ENCODE measurements at places on chromosomes 5 and 9.
A peak's percentile ranks its signal among the peaks of the same experiment; 100 is the strongest.

DNA sequence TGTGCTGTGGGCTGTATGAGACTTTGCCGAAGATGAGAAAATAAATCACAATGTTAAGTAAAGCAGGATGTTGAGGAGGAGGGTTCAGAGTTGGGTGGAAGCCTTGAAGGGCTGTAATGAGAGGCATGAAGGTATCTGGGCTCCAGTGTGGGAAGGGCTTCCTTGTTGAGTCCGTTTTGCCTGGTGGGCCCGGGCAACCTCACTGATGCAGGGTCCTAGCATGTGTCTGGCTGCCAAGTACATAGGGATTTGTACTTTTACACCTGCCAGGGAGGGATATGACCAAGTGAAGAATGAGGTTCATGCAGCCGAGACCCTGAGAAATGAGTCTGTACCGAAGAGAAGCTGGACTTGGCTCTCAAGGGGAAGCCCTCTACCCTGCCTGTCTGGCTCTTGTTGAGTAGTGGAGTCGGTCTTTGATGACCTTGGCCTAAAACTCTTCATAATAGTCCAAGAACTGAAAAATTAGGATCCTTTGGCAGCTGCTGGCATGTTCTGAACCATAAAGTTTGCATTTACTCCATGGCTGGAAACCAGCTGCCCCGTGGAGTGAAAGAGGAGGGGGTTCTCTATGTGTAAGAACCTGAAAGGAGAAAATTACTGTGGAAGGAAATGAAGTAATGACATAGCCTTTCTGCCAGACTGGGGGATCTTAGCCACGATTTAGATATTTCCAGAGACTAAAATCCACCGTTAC lies 59.0 kb upstream of the DPYSL3 start:
- no peak for DNase-seq

DNA sequence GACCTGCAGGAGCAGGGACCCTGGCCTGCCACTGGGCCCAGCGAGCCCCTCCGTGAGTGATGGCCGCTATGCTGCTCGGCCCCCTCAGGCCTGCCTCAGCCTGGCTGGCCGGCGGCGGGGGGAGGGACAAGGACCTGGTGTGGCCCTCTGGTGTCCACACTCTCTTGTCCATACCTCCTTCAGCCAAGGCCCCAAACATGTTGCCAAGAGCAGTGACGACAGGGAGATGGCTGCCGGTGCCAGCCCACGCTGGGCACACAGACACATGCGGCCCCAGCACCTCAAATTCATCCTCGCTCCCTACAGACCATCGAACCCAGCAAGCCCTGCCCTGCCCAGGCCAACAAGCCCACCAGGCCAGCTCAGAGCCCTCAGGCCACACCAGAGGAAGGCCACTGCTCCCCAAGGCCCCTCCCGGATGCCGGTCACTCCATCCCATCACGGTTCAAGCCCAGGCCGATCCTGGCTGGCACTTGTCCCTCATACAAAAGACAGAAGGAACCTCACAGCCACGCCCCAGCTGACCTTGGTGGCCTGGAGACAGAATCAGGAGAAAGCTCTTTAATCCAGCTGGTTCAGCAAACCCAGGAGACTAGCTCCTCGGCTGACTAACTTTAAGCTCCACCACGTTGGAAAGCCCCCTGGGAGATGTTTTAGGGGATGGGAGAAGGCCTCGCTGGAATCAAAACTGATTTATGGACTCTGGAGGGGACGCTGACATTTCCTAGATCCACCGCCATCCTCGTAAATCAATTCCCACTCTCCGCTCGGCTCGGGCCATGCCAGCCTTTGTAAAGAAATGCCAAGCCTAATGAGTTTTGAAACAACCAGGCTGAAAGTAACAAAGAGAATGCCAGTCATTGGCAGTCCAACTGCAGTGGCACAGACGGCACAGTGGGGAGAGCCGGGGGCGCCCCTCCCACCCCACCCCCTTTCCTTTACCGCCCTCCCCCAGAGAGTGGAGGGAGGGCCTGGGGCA lies 84.9 kb downstream of the VAV2 start:
- DNase-seq = peak; percentile 52

DNA sequence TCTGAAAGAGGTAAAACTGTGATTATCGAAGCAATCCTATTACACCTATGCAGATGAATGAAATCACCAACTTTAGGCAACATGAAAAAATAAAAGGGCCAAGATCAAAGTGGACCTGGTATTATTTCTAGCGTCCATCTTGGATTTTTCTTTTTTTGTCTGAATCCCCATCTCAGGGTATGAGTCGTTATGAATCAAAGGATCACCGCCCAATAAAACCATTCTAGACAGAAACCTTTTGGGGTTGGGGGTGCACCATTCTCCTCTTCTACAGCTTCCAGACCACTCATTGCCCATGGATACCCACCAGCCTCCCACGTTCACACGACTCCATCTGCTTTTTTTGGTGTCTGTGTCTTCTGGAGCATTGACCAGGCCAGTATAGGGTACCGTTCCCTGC lies 33.4 kb downstream of the MAP1B start:
- no peak for DNase-seq

- DNase-seq = no peak
Measured at GRCh38 chr5:10703676-10704075, 57.4 kb downstream of the DAP start.

GRCh38 chr5:131996210-131997025 lies 15.0 kb downstream of the ACSL6 start:
- DNase-seq = no peak

DNA sequence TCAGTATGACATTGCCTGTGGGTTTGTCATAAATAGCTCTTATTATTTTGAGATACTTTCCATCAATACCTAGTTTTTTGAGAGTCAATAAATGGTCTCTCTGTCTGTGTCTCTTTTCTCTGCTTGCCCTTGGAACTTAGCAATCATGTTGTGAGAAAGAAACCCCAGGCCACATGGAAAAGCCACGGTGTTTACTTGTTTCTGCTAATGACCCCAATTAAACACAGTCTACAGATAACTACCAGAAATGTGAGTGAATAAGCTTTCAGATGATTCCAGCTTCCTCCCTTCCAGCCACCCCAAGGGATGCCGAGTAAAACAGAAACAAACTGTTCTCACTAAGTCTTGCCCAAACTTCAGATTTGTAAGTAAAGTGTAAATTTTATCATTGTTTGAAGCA lies 584.9 kb downstream of the MAT2B start:
- DNase-seq = no peak

DNA sequence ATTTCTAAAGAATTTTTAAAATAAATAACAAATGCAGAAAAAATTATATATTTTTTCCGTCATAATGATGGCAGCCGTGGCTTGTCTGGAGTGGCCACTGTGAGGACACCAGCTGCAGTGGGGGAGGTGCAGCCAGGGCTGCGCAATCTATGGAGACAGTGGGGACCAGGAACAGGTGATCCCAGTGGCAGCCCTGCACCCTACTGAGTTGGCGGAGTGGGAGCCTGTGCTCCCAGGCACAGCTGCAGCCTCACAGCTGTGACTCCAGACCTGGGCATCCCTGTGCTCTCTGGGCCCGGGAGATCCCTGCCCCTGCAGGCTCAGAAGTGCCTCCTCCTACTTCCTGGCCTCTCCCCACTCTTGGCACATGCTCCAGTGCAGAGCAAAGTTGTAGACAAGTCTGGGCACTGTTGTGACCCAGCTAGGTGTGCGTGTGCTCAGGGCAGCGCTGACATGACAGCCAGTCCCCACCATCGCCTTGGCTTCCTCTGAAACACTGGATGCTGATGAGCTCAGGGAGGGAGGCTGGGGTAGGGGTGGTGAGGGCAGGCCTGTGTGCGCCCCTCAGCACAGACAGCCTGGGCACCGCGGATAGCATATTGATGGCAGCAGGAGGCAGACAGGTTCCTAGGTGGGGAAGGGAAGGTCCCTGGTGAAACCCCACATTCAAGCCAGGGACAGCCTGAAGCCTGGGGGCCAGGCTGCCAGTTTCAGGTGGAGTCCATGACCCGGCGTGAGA lies 96.0 kb upstream of the PRR16 start:
- no peak for DNase-seq

GRCh38 chr5:5676218-5676617 lies 253.7 kb downstream of the ICE1 start:
- no peak for DNase-seq

DNA sequence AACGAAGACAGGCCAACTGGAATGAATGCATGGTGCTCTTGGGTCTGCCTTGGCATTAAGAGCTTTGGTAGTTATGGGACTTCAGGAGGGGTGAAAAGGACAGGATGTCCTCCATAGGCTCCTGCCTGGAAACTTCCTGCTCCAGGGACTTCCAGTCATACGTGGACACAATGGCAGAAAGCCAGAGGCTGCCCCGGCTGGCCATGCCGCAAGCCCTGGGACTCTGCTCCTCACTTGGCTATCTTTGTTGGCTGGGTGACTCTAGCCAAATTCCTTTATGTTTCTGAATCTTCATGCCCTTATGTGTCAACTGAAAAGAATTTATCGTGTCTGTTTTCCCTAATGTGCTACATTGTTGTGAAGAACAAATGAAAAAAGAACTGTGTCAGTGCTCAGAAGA lies 136.9 kb downstream of the SIL1 start:
- no peak for DNase-seq

DNA sequence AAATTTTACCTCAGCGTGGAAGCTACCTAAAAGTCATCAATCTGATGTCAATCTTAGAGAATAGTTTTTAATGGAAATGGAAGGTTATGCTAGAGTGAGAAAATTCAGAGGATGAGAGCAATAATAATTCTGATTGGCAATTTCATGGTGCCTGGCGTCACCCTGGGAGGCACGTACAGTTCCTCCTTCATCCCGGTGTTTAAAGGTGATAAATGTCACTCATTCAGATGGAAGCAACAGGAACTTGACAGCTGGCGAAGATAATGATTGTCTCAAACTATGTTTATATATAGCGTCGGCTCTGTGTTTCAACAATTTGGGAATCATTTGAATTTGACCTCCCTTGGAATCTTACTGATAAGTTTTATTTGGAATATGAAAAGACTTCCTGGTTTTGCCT lies 108.4 kb downstream of the MED10 start:
- no peak for DNase-seq

GRCh38 chr9:36938617-36939016 lies 95.5 kb downstream of the PAX5 start:
- peak; percentile 42 for DNase-seq

GRCh38 chr5:142749321-142749720 lies 20.9 kb upstream of the ARHGAP26 start:
- no peak for DNase-seq

DNA sequence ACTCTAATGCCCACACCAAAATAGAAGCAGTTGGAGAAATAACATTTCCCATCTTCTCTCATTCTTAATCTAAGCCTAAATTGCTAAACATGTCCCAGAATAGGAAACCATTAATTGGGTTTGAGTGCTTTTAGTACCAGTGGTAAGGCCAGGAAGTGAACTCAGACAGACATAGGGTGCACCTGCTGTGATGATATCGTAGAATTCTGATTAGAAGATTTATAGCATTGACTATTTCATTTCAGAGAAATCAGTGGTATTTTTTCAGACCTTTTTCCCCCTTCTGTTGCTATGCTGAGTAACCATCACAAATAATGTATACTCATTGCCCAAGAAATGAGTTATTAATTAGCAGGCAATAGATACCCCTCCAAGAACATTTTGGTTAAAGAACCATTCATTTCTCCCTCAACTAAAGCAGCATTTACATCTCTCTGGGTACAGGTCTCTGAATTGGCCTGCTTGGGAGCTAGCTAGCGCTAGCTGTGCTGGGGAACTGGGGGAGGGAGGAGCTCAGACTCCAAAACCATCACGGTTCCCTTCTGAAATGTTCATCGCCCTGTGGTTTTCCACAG lies 7.3 kb downstream of the GLRX start:
- DNase-seq = no peak

GRCh38 chr9:98342098-98342819 lies 86.8 kb upstream of the TBC1D2 start:
- DNase-seq = no peak

DNA sequence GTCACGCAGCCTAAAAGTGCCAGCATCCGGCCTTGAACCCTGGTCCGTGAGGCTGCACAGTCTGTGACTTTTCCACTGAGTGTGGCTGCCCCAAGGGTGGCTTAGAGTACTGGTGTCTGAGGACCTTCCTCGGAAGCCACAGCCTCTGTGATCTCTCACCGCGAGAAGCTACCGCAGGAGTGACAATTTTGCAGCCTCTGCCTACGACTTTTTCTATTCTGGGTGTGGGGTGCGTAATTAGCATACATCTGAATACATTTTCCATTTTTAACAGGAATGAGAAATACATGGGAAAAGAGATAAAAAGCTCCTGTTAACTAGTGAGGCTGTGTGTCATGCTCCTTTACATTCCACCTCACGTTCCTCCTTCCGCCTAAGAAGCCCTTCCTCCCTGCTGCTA lies 48.3 kb upstream of the HRH2 start:
- DNase-seq = no peak

DNA sequence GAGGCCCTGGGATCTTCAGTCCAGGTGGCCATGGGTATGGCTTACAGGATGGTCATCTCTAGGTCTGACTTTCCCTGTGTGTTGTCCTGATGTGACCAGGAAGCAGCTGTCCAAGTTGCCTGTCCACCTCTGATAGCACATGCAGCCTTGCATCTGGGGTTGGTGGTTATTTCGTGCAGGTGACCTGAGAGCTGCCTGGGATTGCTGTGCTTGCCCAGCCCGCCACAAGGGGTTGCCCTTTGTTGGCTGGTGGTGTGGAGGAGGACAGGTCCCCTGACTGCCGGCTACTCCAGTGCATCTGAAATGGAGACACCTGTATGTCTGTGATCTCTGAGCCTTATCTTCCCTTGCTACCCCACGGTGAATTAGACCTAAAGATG lies 212.6 kb downstream of the ARHGAP26 start:
- peak; percentile 54 for DNase-seq

DNA sequence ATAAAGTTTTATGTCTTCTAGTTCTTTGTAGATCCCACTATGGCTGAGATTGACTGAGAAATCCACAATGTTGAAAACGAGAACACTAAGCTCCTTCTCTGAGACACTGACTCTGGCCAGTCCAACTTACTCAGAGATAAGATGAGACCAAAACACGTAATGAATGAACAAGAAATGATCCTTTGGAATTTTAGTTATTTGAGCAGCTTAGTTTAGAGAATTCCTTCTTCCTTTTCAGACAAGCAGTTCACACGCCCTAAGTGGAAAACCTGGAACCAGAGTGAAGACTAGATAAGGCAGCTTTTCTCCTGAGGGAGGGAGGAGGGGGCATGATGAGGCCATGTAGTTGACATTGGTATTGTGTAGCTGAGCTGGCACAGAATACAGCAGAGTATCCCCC lies 139.6 kb downstream of the GABRB2 start:
- DNase-seq = no peak

GRCh38 chr9:23707249-23707648 lies 118.8 kb downstream of the ELAVL2 start:
- no peak for DNase-seq

DNA sequence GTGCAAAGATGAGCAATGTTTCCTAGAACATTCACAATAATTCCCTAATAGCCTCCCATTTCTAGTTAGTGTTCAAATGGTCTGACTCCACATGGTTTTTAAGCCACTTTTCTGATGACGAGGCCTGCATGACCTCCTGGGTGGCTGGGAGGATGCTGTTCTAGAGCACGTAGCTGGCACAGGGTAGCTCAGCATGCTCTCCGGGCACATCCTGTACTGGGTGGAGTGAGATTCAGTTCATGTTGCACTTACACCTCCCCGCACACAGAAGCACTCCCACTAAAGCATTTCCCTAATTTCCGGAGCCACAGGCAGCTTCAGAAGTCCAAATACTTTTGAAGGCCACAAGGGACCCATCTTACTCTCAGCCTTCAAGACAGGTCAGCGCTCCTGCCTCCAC lies 159.8 kb upstream of the LHFPL2 start:
- DNase-seq = no peak

All from WERI-Rb-1 (cell line).